Adrenal gland (tissue), 19 donors: ENCODE measurements at places on chromosomes 12 and 14. TPM values are rescaled to one million over a fixed set of nuclear protein-coding genes. Genes with fewer than 3 reads are reported as not detected.

CLEC9A gene
- polyA plus RNA-seq = 0.10 TPM

EML5 gene
- 5.6 TPM for polyA plus RNA-seq

PPP1R13B gene
- polyA plus RNA-seq = 17.0 TPM

GLIPR1L1 gene
- polyA plus RNA-seq = not detected

HNF1A gene
- polyA plus RNA-seq = 0.03 TPM

PDE3A gene
- polyA plus RNA-seq = 1.3 TPM

IFI27 gene
- 1,446 TPM for polyA plus RNA-seq

GPRC5D gene
- polyA plus RNA-seq = not detected

FERMT2 gene
- polyA plus RNA-seq = 22.8 TPM

KRT7 gene
- 34.8 TPM for polyA plus RNA-seq

ADAMTS20 gene
- polyA plus RNA-seq = not detected

BCL2L14 gene
- not detected for polyA plus RNA-seq

DBX2 gene
- polyA plus RNA-seq = not detected

WNT5B gene
- polyA plus RNA-seq = 1.2 TPM

CD163L1 gene
- 5.9 TPM for polyA plus RNA-seq

ZBTB42 gene
- polyA plus RNA-seq = 1.2 TPM

EGLN3 gene
- 0.48 TPM for polyA plus RNA-seq

KRT74 gene
- polyA plus RNA-seq = not detected

IL22 gene
- not detected for polyA plus RNA-seq

OVCH1 gene
- 0.16 TPM for polyA plus RNA-seq

TRMT5 gene
- polyA plus RNA-seq = 3.8 TPM

SLC17A8 gene
- polyA plus RNA-seq = 0.09 TPM

SERPINA12 gene
- not detected for polyA plus RNA-seq

KRT3 gene
- polyA plus RNA-seq = not detected

FBXO21 gene
- 24.0 TPM for polyA plus RNA-seq

HSP90B1 gene
- 287 TPM for polyA plus RNA-seq

ARMH4 gene
- polyA plus RNA-seq = 1.4 TPM

HCAR3 gene
- polyA plus RNA-seq = 0.47 TPM

APOF gene
- polyA plus RNA-seq = not detected

CISTR gene
- polyA plus RNA-seq = not detected

SLC10A1 gene
- not detected for polyA plus RNA-seq

NIN gene
- polyA plus RNA-seq = 6.8 TPM

ANO4 gene
- 5.6 TPM for polyA plus RNA-seq

PGF gene
- 4.5 TPM for polyA plus RNA-seq

OR6C2 gene
- not detected for polyA plus RNA-seq

C12orf60 gene
- polyA plus RNA-seq = 3.1 TPM

ARHGEF25 gene
- polyA plus RNA-seq = 86.4 TPM

ANP32D gene
- not detected for polyA plus RNA-seq

DDX55 gene
- polyA plus RNA-seq = 25.2 TPM

LMNTD1 gene
- not detected for polyA plus RNA-seq

SRP54 gene
- polyA plus RNA-seq = 17.7 TPM

HOXC12 gene
- not detected for polyA plus RNA-seq

LRRK2 gene
- polyA plus RNA-seq = 2.6 TPM

CAPZA3 gene
- 0.17 TPM for polyA plus RNA-seq

ZDHHC17 gene
- 24.1 TPM for polyA plus RNA-seq

PRKD1 gene
- polyA plus RNA-seq = 9.2 TPM

CEBPE gene
- 0.03 TPM for polyA plus RNA-seq

B3GNT4 gene
- polyA plus RNA-seq = 0.74 TPM

BDKRB1 gene
- 0.98 TPM for polyA plus RNA-seq

AQP6 gene
- not detected for polyA plus RNA-seq

PRB2 gene
- not detected for polyA plus RNA-seq

LRRIQ1 gene
- polyA plus RNA-seq = 0.56 TPM

CDH24 gene
- polyA plus RNA-seq = 1.5 TPM

GPR65 gene
- 1.4 TPM for polyA plus RNA-seq

LRRC10 gene
- not detected for polyA plus RNA-seq

KRT77 gene
- polyA plus RNA-seq = not detected

GUCY2C gene
- polyA plus RNA-seq = not detected

SLCO1B3 gene
- 0.07 TPM for polyA plus RNA-seq

M6PR gene
- 92.2 TPM for polyA plus RNA-seq
